Occipital lobe (tissue), 3 donors: ENCODE measurements at places on chromosomes 12 and 14. TPM values are rescaled to one million over a fixed set of nuclear protein-coding genes. Genes with fewer than 3 reads are reported as not detected.

The GLT8D2 gene
- 13.9 TPM for total RNA-seq

The FAM181A gene
- total RNA-seq = 3.0 TPM

The TMPRSS12 gene
- total RNA-seq = not detected

The HOXC12 gene
- not detected for total RNA-seq

The DNAJC22 gene
- total RNA-seq = 0.78 TPM

The SLC39A2 gene
- total RNA-seq = not detected

The RNASE8 gene
- total RNA-seq = not detected

The IKBIP gene
- 8.6 TPM for total RNA-seq

The KRT79 gene
- total RNA-seq = not detected

The KRT1 gene
- 0.16 TPM for total RNA-seq

The BEST3 gene
- 0.78 TPM for total RNA-seq

The TAS2R14 gene
- total RNA-seq = 11.4 TPM

The KRT80 gene
- total RNA-seq = not detected

The IAPP gene
- not detected for total RNA-seq

The ABCC9 gene
- 21.2 TPM for total RNA-seq

The SYNDIG1L gene
- total RNA-seq = 1.1 TPM

The CPNE6 gene
- total RNA-seq = 10.8 TPM

The KRT77 gene
- not detected for total RNA-seq

The NOVA1 gene
- total RNA-seq = 58.3 TPM

The TAS2R10 gene
- total RNA-seq = 5.5 TPM

The DLK1 gene
- 0.31 TPM for total RNA-seq

The COX8C gene
- total RNA-seq = not detected

The RASSF8 gene
- total RNA-seq = 22.5 TPM

The RPGRIP1 gene
- 0.16 TPM for total RNA-seq

The PROX2 gene
- total RNA-seq = not detected

The KRT71 gene
- not detected for total RNA-seq

The RNFT2 gene
- 36.0 TPM for total RNA-seq

The APAF1 gene
- total RNA-seq = 32.4 TPM

The TCL1B gene
- total RNA-seq = not detected

The KRT83 gene
- total RNA-seq = not detected

The PMEL gene
- not detected for total RNA-seq

The NANOG gene
- total RNA-seq = not detected

The FLVCR2 gene
- 2.5 TPM for total RNA-seq

The TBC1D30 gene
- 72.2 TPM for total RNA-seq

The RAD51B gene
- 9.8 TPM for total RNA-seq

The HIP1R gene
- 70.0 TPM for total RNA-seq
